ENCODE measurements at places on chromosomes 12 and 14. TPM values are rescaled to one million over a fixed set of nuclear protein-coding genes. Genes with fewer than 3 reads are reported as not detected.

GRCh38 chr12:17108877-17109541 is 503.0 kb upstream of the LMO3 start:
- DNase-seq: no peak

- DNase-seq: no peak
Observed at GRCh38 chr14:22573804-22574203, 15.2 kb downstream of the DAD1 start.

DNA sequence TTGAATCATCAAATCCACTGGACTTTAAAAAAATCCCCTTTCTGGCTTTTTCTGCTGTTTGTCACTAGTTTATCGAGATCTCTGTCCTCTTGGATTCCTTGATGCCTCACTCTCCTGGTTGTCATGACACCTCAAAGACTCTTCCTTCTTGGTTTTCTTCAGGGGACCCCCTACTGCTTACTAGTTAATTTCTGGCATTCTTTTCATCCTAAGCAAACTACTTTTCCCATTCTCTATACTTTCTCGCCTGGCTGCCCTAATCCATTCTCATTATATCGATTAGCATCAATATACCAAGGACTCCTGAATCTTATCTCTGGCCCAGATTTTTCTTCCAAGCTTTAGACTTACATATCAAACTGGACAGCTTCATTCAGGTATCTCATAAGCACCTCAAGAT is 98.6 kb downstream of the NEDD1 start:
- DNase-seq: no peak

DNA sequence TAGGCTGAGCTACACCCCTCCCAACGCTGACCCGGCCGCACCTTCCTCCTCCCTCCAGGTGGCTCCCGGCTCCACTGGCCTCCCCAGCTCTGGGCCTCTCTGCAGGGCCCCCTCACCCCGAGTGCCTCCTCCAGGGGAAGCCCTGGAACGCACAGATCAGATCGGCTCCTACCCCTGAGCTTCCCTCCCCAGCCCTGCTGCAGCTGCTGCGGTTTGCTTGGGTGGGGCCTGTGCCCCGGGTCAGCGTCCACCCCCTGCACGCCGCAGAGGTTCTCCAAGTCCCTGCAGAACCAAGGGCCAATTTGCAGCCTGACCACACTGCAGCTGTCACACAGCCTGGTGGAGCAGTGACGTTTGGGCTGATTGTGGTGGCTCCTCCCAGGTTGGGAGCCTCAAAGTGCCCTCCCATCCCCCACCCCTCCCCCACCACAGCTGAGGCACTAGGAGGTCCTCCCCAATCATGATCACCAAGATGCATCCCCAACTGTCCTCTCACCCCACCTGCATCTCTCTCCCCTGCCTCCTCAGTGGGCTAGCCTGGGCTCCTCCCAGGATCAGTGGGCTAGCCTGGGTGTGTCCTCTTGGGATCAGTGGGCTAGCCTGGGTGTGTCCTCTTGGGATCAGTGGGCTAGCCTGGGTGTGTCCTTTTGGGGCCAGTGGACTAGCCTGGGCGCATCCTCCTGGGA is 12.8 kb upstream of the FBRSL1 start:
- DNase-seq: no peak

- no peak for DNase-seq
Observed at GRCh38 chr12:52659395-52659794, 7.4 kb upstream of the KRT2 start.

GRCh38 chr14:74599321-74599761 is 12.7 kb downstream of the LTBP2 start:
- peak; percentile 47 for DNase-seq

GRCh38 chr12:65655074-65655493 is 169.2 kb upstream of the HMGA2 start:
- DNase-seq: no peak

DNA sequence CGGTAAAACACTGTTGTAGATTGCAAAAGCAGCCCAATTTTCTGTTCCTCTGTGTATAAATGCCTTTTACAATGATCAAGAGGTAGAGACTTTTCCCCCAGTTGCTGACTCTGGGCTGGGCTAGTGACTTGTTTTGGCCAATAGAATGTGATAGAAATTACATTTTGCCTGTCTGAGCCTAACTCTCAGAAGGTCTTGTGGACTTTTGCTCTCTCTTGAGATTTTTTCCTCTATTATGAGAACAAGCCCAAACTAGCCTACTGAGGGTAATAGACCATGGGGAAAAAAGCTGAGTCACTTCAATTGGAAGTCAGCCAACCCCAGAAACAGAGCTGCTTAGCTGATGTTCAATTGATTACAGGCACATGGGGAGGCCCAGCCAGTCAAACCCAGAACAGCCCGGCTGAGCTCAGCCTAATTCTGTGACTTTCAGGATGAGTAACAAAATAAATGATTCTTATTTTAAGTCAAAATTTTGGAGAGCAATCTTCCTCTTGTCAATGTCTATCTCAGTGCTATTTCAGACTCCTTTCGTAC is 61.4 kb downstream of the MYF5 start:
- DNase-seq: no peak

DNA sequence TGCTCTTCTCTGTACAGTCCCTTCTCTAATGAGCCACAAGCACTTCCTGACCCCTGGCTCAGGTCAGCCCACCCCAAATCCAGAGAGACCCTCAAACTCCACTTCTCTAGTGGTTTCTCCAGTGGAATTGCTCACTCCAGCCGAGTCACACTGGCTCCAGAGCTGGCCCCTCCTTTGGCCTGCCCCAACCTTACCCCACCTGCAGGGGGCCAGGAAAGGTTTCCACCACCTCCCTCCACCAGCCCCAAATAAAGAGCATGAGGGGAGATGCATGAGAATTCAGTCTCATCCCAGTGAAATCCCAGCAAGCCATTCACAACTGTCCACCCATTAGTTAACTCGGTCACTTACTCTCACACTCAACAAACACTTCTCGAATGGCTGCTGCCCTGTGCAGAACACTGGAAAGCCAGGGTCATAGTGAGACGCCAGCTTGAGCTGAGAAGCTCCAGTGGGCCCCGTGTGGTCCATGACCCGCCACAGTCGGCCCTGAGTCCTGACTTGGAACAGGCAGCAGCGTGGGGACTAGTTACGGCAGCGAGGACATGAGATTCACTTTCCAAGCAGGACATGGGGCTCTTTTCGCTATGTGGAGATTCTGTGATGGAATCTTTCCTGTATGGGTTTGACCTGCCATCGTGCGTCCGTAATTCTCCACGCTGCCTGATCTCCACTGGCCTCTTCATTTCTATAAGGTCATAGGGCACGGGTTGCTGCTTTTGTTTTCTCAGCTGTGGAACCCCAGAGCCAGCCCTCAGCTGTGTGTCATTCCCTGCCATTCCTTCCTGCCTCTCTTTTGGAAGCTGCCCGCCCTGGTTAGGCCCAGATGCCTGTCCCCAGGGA is 44.2 kb downstream of the SLC6A12 start:
- DNase-seq: no peak

DNA sequence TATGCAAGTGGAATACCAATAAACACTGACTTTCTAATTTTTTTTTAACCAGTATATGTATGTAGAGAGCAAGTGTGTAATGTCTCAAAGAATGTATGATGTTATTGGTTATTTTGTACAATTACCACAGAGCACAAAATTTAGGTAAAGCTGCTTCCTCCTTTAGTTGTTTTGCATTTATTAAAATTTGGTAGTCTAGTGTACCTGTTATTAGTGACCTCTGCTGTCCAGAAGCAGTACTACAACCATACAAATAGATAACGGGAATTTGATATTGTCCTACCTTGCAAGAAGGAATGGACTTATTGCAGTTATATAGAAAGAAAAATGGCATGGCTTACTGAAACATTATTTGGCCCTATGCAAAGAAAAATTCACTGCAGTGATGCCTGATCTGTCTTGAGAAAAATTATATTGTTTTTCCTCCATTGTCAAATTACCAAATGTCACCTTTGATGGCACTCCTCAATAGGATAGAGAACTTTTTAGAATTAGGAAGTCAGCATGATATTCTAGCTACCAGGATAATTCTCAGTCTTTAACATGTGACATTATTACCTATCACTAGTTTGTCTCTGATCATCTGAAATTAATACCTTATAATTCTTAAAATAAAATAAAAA is 153.9 kb upstream of the RMST start:
- DNase-seq: peak; percentile 20

DNA sequence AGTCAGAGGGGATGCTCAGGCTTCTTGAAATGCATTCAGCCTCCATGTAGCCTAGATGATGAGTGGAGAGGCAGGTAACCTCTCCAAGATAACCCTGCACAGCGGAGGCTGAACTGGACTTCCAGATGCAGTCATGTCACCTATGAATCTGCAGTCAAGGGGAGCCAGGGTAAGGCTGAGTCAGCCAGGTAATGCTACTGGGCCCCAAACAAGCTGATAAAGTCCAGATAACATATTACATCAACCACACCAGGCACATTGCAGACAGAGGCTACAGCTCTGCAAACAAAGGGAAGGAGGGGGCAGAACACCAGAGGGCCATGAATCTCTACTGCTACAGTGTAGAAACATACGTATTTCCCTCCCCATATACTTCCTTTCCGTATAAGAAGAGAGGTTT is 14.0 kb downstream of the RNASE9 start:
- no peak for DNase-seq

GRCh38 chr12:120211904-120212283 is 11.0 kb upstream of the RPLP0 start:
- DNase-seq: no peak

DNA sequence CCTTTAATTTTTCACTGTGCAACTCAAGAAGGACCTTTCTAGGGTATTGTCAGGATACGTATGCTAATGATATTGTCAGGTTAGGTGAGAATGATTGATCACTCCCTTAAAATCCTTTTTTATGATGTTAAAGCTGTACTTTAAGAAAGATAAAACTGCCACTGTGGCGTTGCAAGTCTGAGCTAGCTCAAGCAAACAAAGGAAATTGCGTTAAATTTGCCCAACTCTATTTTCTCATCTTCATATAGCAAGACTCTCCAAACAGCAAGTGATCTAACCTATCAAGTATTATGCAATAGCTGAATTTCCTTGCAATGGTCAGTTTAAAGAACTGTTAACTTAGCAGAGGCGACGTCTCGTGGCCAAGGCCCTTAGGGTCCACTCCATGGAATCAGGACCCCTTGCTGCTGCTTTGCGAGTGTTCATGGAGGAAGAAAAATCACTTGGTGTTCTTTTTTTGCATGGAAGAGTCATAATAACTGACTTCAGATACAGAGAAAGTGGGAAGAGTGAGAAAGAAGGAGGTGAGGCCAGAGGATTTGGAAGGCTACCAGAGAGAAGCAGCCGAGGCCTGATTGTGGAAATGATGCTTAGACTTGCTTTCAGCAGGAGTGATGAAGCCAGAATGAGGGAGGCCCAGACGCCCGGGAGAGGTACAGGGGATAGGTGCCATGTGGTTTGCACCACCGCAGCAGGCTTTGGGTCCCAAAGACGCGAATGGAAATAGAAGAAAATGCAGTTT is 2.5 kb downstream of the TRAF3 start:
- no peak for DNase-seq

METTL1 gene
- total RNA-seq: 7.5 TPM

KIF21A gene
- total RNA-seq: 49.0 TPM
